ENCODE measurements at places on chromosomes 5 and 9.

- no peaks in the 10 kb centered on the region for H3K36me3 ChIP-seq
- DNase-seq: no peak
- H3K27me3 ChIP-seq: peaks cover 3% of the 10 kb centered on the region
- H3K27ac ChIP-seq: no peak overlapping the region
These were observed 140.7 kb downstream of the BOD1 start for GRCh38 chr5:173475780-173476179.

DNA sequence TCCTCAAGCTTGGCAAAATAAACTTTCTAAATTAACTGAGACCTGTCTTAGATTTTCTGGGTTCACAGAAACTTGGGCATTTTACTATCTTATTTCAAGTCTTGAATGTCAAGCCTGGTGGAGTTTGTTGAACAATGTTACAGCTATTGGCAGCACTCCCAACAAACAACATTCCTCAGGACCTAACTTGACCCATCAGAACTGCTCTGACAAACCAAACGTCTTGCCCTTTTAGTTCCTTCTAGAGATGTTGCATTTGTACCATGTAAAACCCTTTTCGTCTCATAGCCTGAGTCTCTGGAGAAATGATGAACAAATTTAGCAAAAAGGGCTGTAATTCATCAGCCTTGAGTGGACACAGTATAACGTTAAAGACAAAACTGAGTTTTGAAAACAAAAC is 51.1 kb downstream of the GNA14 start:
- no peaks in the 10 kb centered on the region for H3K36me3 ChIP-seq
- no peak overlapping the region for H3K4me3 ChIP-seq
- H3K27ac ChIP-seq: no peak overlapping the region

- peaks cover 28% of the 10 kb centered on the region for H3K36me3 ChIP-seq
- H3K27ac ChIP-seq: no peak overlapping the region
- no peaks in the 10 kb centered on the region for H3K27me3 ChIP-seq
- no peaks in the 10 kb centered on the region for H3K4me1 ChIP-seq
- H3K4me3 ChIP-seq: no peak overlapping the region
These were observed 835 bp upstream of the DND1 start for GRCh38 chr5:140674211-140674610.

- no peaks in the 10 kb centered on the region for H3K4me1 ChIP-seq
- no peaks in the 10 kb centered on the region for H3K36me3 ChIP-seq
- H3K27ac ChIP-seq: no peak overlapping the region
- DNase-seq: no peak
- H3K4me3 ChIP-seq: no peak overlapping the region
- no peaks in the 10 kb centered on the region for H3K27me3 ChIP-seq
These were observed 59.1 kb downstream of the CHSY3 start for GRCh38 chr5:129963359-129963758.

- no peaks in the 10 kb centered on the region for H3K36me3 ChIP-seq
- no peaks in the 10 kb centered on the region for H3K4me1 ChIP-seq
- DNase-seq: no peak
- H3K27ac ChIP-seq: no peak overlapping the region
These were observed 192.7 kb downstream of the TENT4A start for GRCh38 chr5:6905883-6906282.

DNA sequence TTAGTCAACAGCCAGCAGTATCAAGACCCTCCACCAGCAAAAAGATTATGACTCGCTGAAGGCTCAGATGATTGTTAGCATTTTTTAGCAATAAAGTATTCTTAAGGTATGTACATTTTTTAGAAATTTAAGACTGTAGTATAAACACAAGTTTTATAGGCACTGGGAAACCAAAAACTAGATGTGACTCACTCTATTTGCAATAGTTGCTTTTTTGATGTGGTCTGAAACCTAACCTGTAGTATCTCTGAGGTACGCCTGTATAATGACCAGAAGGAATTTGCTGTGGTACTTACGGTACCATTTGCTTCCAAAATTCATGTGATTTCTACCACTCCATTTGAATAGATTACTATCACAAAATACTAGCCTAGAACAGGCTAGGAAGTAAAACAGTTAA is 60.8 kb downstream of the WDR41 start:
- H3K36me3 ChIP-seq: peaks cover 2% of the 10 kb centered on the region
- H3K4me3 ChIP-seq: no peak overlapping the region
- H3K27ac ChIP-seq: no peak overlapping the region
- no peaks in the 10 kb centered on the region for H3K4me1 ChIP-seq

GRCh38 chr9:96417661-96418082 is 498 bp downstream of the ZNF367 start:
- H3K4me3 ChIP-seq: peak overlapping the region; percentile 78
- peaks cover 30% of the 10 kb centered on the region for H3K4me1 ChIP-seq
- DNase-seq: no peak

GRCh38 chr5:177116631-177117373 is 16.8 kb upstream of the NSD1 start:
- no peak overlapping the region for H3K27ac ChIP-seq
- DNase-seq: no peak
- H3K4me3 ChIP-seq: no peak overlapping the region

DNA sequence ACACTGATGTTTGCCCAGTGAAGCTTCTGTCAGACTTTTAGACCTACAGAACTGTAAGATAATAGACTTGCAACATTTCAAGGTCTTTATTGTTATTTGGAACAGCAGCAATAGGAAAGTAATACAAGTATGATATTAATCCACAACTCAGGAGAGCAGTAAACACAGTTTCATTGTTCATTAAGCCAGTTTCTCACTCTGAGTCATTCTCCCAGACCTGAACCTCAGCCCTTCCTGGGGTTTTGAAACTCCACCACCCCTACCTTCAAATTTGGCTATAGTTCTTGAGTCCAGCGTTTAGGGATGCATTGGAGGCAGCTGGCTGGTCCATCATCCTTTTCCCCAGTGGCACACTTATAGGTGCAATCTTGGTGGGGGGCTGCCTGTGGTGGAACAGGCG is 203.2 kb downstream of the RAB3C start:
- no peaks in the 10 kb centered on the region for H3K36me3 ChIP-seq
- no peaks in the 10 kb centered on the region for H3K4me1 ChIP-seq
- no peak for DNase-seq

DNA sequence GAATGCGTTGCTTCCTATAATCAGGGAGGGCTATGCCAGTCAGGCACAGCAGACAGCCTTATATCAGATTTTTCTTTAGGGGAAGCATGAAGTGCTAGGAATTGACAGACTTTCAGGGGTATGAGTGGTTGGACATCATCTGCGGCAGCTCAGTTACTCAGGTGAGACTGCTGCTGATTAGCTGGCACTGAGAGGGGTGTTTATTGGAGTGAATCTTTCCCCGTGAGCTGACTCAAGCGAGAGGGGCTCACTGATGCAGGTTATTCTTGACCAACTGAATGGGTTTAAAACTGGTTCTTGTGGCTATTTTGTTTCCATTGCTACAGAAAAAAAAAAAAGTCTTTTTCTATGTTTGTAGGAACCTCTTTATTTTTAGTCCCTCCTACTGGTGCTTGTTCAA is 46.2 kb upstream of the TNPO1 start:
- no peak overlapping the region for H3K27ac ChIP-seq
- H3K4me1 ChIP-seq: no peaks in the 10 kb centered on the region
- DNase-seq: no peak
- no peak overlapping the region for H3K4me3 ChIP-seq
- H3K27me3 ChIP-seq: no peaks in the 10 kb centered on the region

- no peak for DNase-seq
- H3K4me1 ChIP-seq: no peaks in the 10 kb centered on the region
- H3K27me3 ChIP-seq: no peaks in the 10 kb centered on the region
These were observed 888.8 kb upstream of the WWC1 start for GRCh38 chr5:167402671-167403070.

DNA sequence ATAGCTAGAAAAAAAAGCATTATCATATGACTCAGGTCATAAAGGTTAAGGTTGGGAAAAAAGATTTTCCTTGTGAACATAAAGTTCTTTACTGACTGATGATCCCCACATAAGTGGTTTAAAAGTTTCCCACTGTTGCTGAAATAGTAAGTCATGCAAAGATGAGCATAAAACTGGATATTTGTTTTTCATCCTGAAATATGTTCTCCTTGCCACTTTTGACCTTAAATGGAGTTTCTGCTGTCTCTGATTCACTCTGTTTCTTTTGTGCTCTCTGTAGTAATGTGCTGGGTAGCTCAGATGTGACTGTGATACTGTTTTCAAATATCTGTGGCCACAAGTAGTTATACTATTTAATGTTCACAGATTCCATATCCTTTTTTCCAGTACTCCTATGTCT is 162.5 kb upstream of the GAS1 start:
- H3K36me3 ChIP-seq: no peaks in the 10 kb centered on the region
- H3K27me3 ChIP-seq: no peaks in the 10 kb centered on the region
- H3K4me3 ChIP-seq: no peak overlapping the region
- H3K4me1 ChIP-seq: no peaks in the 10 kb centered on the region

GRCh38 chr9:109967651-109968642 is 187.9 kb downstream of the PALM2AKAP2 start:
- peak overlapping the region; percentile 18 for H3K4me3 ChIP-seq
- H3K36me3 ChIP-seq: no peaks in the 10 kb centered on the region
- peak overlapping the region; percentile 93 for H3K27ac ChIP-seq
- H3K4me1 ChIP-seq: peaks cover 76% of the 10 kb centered on the region

DNA sequence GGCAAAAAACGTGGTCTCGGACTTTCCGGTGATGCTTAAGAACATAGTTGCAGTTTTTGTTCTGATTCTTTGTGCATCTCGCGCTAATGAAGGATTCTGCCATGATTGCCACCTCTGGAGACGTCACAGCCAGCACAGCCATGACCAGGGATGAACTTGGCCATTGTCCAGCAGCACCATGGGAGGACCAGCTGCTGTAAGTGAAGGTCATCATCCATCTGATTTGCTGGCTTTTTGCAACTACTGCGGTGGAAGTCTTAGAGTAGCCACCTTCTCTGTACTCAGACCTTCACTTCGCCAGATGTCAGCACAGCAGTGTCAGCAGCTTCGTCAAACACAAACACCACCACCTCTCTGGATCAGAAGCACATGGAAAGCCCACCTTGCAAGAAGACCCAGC is 45.7 kb downstream of the NSUN2 start:
- H3K4me3 ChIP-seq: no peak overlapping the region
- DNase-seq: no peak
- H3K27me3 ChIP-seq: no peaks in the 10 kb centered on the region
- no peaks in the 10 kb centered on the region for H3K4me1 ChIP-seq
- H3K36me3 ChIP-seq: no peaks in the 10 kb centered on the region

DNA sequence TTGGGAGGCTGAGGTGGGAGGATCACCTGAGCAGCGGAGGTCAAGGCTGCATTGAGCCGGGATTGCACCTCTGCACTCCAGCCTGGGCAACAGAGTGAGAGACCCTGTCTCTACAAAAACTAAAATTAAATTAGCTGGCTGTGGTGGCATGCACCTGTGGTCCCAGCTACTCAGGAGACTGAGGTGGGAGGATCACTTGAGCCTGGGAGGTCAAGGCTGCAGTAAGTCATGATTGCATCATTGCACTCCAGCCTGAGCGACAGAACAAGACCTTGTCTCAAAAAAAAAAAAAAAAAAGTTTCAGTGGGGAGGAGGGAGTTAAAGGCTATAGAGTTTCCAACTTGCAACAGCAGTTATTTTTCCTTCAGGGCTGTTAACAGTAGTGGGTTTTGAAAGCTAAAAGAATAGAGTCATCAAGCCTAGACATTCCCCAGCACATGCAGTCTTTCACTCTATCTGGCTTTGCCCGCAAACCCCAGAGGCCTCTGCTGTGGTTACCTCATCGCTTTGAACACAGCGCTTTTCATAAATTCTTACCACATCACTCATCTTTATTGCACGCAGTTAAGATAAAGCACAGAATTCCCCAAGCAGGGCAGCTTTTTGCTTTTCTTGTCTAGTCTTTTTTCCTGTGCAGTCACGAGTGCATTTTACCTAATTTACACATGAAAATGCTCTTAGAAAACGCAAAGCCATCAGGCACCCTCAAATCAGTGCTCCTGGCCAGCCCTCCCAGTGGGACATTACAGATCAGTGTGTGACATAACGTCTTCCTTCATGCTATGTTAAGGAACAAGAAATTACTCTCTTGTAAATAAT is 8.7 kb upstream of the SLC2A8 start:
- H3K4me3 ChIP-seq: 0 out of 2 replicates have a peak overlapping the region, but pooled peaks have one; percentile 9
- H3K4me1 ChIP-seq: peaks cover 27% of the 10 kb centered on the region
- H3K27me3 ChIP-seq: no peaks in the 10 kb centered on the region
- no peaks in the 10 kb centered on the region for H3K36me3 ChIP-seq
- DNase-seq: peak; percentile 79
- H3K27ac ChIP-seq: peak overlapping the region; percentile 65

- no peaks in the 10 kb centered on the region for H3K36me3 ChIP-seq
- no peak for DNase-seq
- H3K27ac ChIP-seq: no peak within 1 kb of the TSS
- H3K4me1 ChIP-seq: no peaks in the 10 kb centered on the region
- H3K4me3 ChIP-seq: no peak within 1 kb of the TSS
These were observed at the start of gene MEGF10 for GRCh38 chr5:127290019-127290945. MEGF10 (plus strand) TSS chr5:127290796; CDS start chr5:127331309, 40,513 bp downstream.

DNA sequence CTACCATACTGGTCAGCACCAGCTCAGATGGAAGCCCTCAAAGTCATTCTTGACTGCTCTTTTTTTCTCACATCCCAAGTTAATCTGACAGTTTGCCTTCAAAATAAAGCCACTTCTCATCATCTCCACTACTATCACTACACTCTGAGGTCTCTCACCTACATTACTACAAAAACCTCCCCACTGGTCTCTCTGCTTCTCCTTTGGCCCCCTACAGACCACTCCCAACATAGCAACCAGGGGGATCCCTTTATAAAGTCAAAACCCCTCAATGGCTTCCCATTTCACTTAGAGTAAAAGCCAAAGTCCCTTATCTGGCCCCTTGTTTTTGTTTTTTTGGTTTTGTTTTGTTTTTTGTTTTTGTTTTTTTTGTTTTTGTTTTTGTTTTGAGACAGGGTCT is 4.6 kb downstream of the ARAP3 start:
- no peak overlapping the region for H3K4me3 ChIP-seq
- H3K4me1 ChIP-seq: no peaks in the 10 kb centered on the region
- H3K36me3 ChIP-seq: no peaks in the 10 kb centered on the region
- H3K27ac ChIP-seq: no peak overlapping the region
- peaks cover 5% of the 10 kb centered on the region for H3K27me3 ChIP-seq

GRCh38 chr9:112526973-112527372 is 40.3 kb downstream of the KIAA1958 start:
- no peak for DNase-seq
- no peaks in the 10 kb centered on the region for H3K36me3 ChIP-seq
- no peak overlapping the region for H3K4me3 ChIP-seq

- no peak for DNase-seq
- peaks cover 5% of the 10 kb centered on the region for H3K36me3 ChIP-seq
- H3K4me1 ChIP-seq: peaks cover 5% of the 10 kb centered on the region
These were observed 364 bp downstream of the RPS6 start for GRCh38 chr9:19379697-19380046.

- no peak overlapping the region for H3K4me3 ChIP-seq
- H3K4me1 ChIP-seq: no peaks in the 10 kb centered on the region
- no peak overlapping the region for H3K27ac ChIP-seq
- no peak for DNase-seq
- no peaks in the 10 kb centered on the region for H3K27me3 ChIP-seq
These were observed 1802.5 kb downstream of the EFNA5 start for GRCh38 chr5:105868038-105868780.

DNA sequence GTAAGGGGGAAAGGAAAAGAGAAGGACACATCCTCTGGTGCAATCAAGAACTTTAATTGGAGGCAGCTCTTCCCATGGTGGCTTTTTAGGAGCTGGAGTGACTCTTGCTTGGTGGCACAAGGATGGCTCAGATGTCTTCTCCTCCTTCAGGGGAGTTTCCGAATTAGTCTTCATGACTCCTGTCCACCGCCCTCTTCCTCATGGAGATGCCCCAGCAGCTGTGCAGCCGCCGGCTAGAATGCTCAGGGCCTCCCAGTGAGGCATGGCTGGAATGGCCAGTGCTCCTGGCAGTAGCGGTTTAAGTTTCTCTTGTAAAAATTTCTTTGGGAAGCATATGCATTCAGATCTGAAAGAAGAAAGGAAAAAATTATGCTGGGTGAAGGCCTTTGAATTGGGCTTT is 8.8 kb upstream of the TEX53 start:
- no peaks in the 10 kb centered on the region for H3K36me3 ChIP-seq
- no peak overlapping the region for H3K4me3 ChIP-seq
- no peaks in the 10 kb centered on the region for H3K27me3 ChIP-seq
- no peaks in the 10 kb centered on the region for H3K4me1 ChIP-seq
- no peak for DNase-seq
